Activated CD4-positive, alpha-beta T cell treated with anti-CD3 and anti-CD28 coated beads for 24 hours (primary cell): ENCODE measurements at places on chromosomes 3 and 15.

GRCh38 chr15:56174649-56175048, 69.0 kb downstream of the RFX7 start:
- no peak for DNase-seq

DNA sequence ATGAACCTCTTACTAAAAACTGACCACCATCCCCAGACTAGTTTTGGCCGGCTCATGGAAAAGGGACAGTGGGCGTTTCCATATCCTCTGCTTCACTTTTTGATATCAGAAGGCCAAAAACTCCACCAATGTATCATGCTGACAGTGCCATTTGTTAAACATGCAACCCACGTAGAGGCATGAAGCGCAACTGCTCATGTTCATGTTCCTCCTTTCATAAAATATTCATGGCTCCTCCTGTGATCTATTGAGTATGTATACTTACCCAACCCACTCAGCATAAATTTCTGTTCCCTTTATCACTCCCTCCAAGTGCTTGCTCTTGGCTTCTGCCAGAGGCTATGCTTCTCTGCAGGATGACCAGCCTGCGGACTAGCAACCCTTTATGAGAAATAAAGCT, 58.7 kb upstream of the TGFBR2 start:
- DNase-seq, result no peak

- no peak for DNase-seq
These were observed 136.9 kb downstream of the PCCB start for GRCh38 chr3:136387031-136387430.

DNA sequence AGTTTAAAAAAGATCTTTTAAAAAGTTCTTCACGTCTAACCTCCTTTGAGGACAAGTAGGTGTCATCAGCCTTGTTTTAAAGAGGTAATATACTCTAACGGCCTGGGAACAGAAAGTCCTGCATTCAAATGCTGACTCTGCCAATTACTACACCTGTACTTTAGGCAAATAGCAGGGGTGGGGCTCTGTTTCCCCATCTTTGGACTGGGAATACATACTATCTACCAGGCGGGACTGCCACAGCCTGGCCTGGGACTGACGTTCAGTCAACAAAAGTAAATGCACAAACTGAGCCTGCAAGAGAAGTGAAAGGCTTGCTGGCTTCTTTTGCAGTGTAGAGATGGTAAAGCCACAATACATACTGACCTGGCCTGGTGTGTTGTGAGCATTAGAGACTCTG, 107.6 kb upstream of the SPATA12 start:
- DNase-seq, result no peak

GRCh38 chr3:16305111-16305541, 40.1 kb downstream of the OXNAD1 start:
- DNase-seq, result no peak

- DNase-seq, result no peak
These were observed 57.8 kb upstream of the CTDSPL start for GRCh38 chr3:37803726-37804469.

GRCh38 chr3:53161820-53162671, 1.0 kb downstream of the PRKCD start:
- peak; percentile 23 for DNase-seq

GRCh38 chr3:41502481-41502880, 303.2 kb downstream of the CTNNB1 start:
- DNase-seq, result no peak

DNA sequence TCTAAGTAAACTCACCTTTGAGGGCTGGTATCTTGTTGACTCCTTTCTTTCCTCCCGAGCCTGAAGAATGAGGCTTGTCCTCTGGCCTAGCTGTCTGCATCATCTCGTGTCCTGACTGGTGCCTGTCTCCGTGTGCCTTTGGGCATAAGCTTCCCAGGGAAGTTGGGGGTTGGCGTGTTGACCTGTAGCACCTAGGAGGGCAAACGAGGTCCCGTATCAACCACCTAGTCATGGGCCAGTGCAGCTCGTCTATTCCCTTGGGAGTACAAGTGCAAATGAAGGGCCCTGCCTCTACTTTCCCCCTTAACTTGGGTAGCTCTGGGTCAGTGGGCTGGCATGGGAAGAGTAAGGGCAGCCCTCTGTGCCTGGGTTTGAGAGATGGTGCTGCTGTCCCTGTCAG, 8.7 kb downstream of the TEX264 start:
- DNase-seq, result no peak

DNA sequence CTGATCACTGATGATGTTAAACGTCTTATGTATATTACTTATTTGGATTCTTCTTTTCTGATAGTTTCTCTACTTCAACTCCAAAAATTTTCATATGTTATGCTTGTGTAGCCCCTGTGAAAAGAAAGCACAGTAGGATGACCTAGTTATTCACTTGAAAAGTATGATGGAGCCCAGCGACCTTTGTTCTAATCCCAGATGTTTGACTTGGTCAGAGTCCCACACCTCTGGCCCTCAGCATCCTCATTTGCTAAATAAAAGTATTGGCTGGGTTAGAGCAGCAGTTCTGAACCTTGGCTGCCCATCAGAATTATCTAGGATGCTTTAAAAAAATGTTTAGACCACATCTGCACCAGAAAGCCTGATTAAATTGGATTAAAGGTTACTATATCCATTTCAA, 173.7 kb downstream of the ATG7 start:
- DNase-seq, result no peak

GRCh38 chr3:143337387-143337786, 217.8 kb downstream of the CHST2 start:
- no peak for DNase-seq

DNA sequence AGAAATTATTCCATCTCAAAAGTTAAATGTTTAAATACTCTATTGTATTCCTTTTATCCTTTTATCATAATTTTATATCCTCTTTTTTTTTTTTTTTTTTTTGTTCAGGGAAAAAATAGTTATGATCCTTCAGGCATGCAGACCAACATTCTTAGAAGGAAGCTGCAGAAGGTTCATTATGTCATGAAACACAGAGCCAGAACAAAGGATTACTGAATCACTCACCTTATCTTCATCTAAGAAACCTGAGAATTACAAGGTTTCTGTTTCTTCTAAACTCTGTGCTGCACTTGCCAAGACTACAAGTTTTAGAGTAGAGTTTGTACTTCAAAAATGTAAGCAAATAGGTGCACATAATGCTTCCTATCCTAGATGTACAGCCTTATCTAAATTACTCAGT, 3.3 kb downstream of the PLCH1 start:
- DNase-seq, result no peak

DNA sequence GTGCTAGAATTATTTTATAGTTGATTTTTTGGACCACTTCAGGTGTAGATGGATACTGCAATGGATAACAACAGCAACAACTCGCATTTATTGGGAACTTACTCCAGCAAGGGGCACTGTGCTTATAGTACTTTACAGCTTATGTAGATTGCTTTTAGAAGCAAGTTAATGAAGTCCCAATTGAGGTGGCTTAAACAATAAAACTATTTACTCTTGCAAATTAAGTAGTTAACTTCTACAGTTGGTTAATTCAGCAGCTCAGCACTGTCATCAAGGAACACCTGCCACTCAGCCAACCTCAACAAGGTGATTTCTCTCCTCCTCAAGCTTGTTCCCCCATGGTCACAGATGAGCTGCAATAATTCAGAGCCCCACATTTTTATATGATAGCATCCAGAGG, 124.1 kb downstream of the RASA2 start:
- DNase-seq, result no peak
